ENCODE measurements at places on chromosomes 6 and 20.

DNA sequence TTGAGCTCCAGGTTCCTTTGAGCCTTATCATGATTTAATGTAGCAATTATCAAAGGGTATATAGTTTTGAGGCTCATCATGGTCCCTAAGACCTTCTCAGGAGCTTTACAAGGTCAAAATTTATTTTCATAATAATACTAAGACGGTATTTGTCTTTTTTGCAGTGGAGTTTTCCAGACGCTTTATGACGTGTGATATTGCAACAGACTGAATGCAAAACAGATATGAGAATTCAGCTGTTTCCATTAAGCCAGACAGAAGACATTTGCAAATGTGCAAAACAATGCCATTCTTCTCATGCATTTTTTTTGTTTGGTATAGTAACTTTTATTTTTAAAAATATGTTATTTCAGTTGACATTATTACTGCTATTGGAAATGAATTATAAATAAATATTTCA lies 24.7 kb upstream of the CNKSR3 start:
- no peak for DNase-seq

GRCh38 chr20:61263084-61263695 lies 11.1 kb downstream of the CDH4 start:
- DNase-seq: no peak

- DNase-seq: no peak
Observed at GRCh38 chr6:33694977-33695376, 16.5 kb downstream of the UQCC2 start.

DNA sequence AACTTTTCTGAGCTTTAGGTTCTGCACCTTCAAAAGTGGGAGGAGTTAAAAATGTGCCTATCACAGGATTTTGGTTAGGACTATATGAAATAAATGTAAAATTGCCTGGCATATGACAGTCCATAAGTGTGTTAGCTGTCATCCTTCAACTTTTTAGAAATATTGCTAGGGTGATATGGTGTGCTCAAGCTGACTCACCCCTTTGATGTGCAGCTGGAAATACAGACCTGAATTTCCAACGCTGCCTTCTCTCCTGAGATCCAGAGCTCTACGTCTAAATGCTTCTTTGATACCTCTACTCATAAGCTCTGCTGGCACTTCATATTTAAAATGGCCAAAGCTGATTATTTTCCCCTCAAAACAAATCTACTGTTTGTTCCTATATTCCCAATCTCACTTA lies 2.7 kb downstream of the SLC35B3 start:
- no peak for DNase-seq

DNA sequence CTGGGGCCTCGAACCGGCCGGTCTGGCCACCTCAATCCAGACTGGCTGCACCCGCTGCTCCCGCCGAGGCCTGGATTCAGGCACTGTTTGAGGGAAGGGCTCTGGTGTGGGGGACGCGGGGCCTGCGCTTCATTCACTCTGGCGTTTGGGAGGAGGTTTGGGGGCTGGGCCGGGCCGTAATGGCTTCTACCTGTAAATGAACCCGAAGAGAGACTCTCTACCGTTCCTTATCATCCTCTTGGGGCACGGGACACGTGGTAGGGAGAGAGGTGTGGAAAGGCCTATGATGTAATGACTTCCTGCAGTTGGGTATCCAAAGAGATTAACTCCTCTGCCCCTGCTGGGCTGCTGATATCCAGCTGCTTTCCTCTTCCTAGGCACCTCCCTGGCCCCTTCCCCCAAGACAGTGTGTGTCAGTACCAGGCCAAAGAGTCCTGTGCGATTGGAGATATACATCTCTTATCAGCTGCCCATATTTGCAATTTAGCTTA lies 1.8 kb downstream of the FOXO3 start:
- DNase-seq: peak; percentile 70

DNA sequence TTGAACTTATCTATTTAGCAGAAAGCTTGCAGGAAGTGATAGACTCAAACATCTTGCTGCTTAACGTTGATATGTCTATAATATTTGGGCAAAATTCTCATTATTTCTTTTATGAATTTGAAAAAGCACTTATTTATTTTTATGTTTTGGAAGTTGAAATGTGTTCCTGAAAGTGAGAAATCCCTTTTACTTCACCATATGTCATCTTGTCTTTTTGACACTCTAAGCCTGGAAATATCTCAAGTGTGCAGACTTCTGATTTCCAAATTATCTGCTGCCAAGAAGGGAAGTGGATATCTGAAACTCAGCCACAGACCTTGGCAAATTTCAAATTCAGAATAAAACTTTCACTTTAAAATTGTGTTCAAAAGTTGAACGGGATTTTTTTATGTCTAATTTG lies 368.7 kb upstream of the MANEA start:
- no peak for DNase-seq

DNA sequence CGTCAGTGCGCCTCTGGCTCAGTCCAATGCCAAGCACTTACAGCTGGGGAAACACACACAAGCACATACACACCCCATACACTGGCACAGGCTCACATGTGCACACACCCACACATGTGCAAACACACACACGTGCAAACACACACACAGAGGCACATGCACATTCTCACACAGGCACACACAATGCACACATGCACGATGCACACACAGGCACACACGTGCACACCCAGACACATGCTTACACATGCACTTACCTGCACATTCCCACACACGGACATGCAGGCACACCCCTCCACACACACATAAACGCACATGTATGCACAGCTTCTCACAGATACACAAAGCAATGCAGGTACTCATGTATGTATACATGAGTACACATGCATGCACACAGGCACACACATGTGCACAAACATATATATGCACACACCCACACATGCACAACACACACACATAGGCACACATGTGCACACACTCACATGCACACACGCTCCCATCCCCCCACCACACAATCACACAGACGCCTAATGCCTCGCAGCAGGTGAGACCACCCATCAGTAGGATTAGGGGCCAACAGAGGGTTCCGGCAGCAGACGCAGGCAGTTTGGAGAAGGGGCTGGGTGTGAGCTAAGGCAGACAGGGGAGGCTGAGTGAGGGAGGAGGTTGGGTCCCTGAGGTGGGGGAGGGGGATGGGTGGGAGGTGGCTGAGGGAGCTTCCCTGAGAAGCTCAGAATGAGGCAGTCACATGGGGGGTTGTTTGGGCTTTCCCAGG lies 71.2 kb upstream of the SLCO4A1 start:
- no peak for DNase-seq

DNA sequence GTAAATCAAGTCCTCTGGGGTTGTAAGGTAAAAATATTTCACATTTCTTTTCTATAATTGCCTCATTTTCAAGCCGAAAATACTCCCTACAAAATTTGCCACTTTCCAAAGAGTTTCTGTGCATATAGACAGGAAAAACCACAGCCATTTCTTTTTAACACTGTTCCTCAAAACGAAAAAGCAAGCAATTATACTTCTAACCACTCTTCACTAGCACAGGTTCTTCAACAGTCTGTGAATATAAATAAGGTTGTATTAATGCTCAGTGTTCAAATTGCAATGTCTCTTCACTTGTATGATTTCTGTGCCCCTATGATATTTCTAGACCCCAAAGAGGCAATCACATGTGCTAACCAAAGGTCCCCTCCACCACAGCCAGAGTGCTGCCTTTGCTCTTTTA lies 206.0 kb downstream of the SIM1 start:
- no peak for DNase-seq

DNA sequence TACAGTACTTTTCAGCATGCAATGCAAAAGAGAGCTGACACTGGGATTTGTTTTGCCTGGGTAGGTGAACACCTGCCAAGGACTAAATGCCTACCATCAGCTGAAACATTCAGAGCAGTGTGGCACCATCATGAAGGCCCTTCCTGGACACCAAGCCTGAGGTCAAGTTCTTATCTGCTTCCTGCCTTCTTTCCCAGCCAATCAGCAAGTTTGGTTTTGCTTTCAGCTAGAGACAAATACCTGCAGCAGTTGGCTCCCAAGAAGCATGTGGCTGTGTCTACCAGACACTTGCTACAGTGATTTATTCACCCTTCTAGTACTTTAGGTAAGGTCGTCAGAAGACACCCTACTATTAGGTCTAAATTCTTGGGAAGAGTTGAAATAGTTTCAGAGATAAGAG lies 112.8 kb downstream of the TBX18 start:
- DNase-seq: no peak

- no peak for DNase-seq
Observed at GRCh38 chr6:12648171-12648570, 68.4 kb upstream of the PHACTR1 start.

DNA sequence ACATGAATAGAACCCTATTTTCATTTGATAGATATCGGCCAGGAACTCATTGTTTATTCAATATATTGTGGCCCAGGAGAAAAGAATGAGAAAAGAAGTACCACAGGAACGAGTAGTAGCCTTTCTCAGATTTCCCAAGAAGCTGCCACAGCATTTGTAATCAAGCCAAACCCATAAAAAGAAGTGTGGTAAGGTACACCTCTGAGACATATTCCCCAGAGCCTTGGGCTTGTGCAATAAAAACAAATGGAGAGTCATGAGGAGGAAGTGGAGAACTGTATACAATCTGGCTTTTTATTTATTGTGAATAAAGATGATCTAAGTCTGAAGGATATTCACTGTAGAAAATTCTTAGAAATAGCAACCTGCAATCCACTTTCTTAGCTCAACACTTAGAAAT lies 36.7 kb downstream of the KIF6 start:
- no peak for DNase-seq

- DNase-seq: no peak
Observed at GRCh38 chr20:62787866-62788265, 8.4 kb upstream of the MRGBP start.

DNA sequence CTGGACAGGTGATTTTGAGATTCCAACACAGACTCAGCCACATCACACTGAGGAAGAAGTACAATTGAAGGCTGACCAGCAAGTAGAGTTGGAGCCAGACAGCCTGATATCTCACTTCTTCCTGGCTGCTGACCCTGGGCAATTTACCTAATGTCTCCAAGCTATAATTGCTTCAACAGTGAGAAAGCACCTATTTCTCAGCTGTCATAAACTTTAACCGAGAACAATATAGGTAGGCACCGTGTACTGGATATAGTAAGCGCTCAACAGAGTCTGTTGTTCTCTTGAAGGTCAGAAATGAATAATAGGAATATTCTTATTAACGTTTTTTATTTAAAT lies 28.3 kb downstream of the STX7 start:
- DNase-seq: no peak

DNA sequence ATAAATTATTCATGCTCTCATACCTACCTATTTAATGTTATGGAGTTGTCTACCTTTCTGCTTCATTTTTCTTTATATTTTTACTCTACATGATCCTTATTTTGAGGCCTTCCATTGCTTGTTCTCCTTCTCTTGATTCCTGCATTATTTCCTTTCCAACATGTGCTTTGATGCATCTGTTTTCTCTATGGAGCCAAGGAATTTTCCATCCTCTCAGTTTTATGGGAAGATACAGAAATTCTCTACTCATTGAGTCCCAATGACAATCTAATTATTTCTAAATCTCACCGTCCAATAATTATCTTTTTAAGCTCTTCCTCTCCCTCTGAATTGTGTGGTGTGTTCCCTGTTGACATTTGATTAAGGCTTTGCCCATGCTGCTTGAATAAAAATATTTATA lies 136.0 kb downstream of the PACRG start:
- DNase-seq: no peak

GRCh38 chr6:135576055-135576454 lies 78.5 kb upstream of the AHI1 start:
- DNase-seq: no peak

GRCh38 chr6:100774681-100775080 lies 106.4 kb downstream of the ASCC3 start:
- no peak for DNase-seq

- no peak for DNase-seq
Observed at GRCh38 chr20:19009081-19009688, 195.6 kb downstream of the SCP2D1 start.

DNA sequence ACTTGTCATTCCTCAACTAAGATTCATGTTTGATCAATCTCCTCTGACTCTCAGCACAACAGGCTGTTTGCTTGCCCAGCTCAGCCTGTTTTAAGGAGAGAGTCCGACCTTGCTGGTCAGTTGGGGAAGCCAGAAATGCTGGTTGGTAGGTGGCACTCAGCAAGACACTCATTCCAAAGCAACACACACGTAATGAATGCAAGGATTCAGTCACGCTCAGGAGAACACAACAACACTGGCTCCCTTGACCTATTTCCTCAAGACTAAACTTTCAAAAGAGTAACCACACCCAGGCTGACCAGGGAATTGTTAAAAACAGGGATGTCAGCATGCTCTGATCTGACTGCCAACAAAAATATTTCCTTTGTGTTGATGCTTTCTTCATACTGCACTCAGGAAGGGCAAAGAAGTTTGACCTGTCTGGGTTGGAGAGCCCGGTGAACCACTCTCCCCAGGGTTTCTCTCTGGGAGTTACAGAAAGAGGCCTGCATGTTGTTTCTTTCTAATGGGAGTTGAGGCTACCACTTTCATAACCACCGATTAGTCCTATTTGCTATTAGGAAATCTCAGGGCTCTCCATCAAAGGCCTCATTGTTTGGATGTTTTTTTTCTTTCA lies 25.6 kb upstream of the PREP start:
- peak; percentile 25 for DNase-seq

GRCh38 chr6:2478200-2478599 lies 232.8 kb upstream of the GMDS start:
- DNase-seq: no peak

- no peak for DNase-seq
Observed at GRCh38 chr20:58756450-58756775, 63.8 kb downstream of the NPEPL1 start.

DNA sequence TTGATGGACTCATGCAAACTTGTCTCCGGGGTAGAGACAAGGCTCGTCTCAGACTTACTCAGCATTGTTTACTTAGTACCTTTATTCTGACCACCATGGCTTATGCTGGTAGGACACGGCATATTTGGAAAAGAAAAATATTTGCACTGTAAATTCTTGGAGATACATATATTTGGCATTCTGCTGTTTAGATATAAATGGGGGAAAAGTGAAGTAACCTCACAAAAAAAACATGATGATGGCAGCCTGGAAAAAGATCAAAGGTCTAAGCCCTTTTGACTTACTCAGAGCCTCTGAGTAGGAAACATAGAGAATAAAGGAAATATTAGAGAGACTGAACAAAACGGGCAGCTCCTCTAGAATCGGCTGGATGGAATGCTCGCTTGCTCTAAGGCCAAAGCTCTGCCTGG lies 32.5 kb downstream of the PDE10A start:
- no peak for DNase-seq

GRCh38 chr20:50583442-50584150 lies 73.4 kb downstream of the PTPN1 start:
- DNase-seq: no peak

DNA sequence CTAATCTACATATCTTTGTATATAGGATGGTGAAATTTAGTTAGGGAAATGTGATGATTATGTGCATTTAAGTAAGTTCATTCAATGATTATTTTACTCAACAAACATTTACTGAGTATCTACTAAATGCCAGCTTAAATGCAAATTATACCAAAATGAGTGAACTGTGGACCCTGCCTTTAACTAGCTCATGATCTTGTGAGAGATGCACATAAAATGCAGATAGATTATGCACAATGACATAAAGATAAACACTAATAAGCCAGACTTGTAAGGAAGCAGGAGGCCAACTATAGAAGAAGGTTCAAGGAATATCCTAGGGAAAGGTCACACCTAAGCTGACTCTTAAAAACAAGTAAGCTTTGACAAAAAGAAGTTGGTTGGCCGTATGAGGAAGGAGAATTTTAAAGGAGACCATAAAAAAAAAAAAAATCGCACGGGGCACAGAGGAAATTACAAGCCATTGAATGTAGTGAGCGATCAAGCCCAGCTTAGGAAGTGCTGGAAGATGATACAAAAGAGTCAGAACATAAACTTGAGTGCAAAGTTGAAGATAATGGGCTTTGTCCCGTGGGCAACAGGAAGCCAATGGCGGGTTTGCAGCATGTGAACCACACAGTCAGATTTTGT lies 107.9 kb downstream of the NRSN1 start:
- DNase-seq: no peak

Data from H54 (cell line).